Aortic smooth muscle cell (primary cell): ENCODE measurements at places on chromosomes 1 and 21. TPM values are rescaled to one million over a fixed set of nuclear protein-coding genes. Genes with fewer than 3 reads are reported as not detected.

Gene SPRR5
- not detected in 2 replicates for total RNA-seq

Gene AK4
- 9.8 and 12.8 TPM in 2 replicates for total RNA-seq

Gene FAM151A
- total RNA-seq, result not detected in 2 replicates

Gene CD2
- not detected in 2 replicates for total RNA-seq

Gene ENAH
- 247 and 338 TPM in 2 replicates for total RNA-seq

Gene PLA2G2D
- not detected in 2 replicates for total RNA-seq

Gene NR1I3
- not detected in 2 replicates for total RNA-seq

Gene BMP8B
- under 0.01 TPM in 1 of 2 replicates, not detected in the other for total RNA-seq

Gene RHBG
- total RNA-seq, result not detected in 2 replicates

Gene PITHD1
- total RNA-seq, result 31.5 and 44.3 TPM in 2 replicates

Gene IKBKE
- total RNA-seq, result 11.5 and 12.9 TPM in 2 replicates

Gene OR2T8
- not detected in 2 replicates for total RNA-seq

Gene SLC1A7
- total RNA-seq, result 0.13 and 0.25 TPM in 2 replicates

Gene GBP4
- total RNA-seq, result 0.31 and 0.53 TPM in 2 replicates

Gene SPRR4
- total RNA-seq, result not detected in 2 replicates

Gene LENEP
- total RNA-seq, result 0.66 and 0.99 TPM in 2 replicates
